Stimulated activated CD4-positive, alpha-beta T cell treated with anti-CD3 and anti-CD28 coated beads, Interleukin-15, amount 100 ng/mL, for 1 hour (primary cell): ENCODE measurements at places on chromosomes 6 and 20.

DNA sequence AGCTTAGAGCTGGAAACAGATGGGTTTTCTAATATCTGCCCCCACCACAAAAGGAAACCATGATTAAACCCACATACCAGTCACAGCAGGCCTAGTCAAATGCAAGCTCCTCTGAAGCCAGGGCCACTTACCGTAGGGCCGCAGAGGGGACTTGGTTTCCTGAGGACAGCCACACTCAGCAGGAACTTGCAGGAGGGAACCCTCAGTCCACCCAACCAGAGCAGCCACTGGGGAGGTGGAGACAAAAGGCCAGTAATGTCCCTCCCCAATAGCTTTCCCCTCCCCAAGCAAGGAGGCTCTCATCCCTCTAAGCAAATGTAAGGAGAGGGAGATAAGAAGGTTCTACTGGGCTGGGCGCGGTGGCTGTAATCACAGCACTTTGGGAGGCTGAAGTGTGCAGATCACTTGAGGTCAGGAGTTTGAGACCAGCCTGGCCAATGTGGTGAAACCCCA lies 384.4 kb upstream of the JARID2 start:
- no peak for DNase-seq

GRCh38 chr6:4017834-4018170 lies 61.1 kb downstream of the FAM217A start:
- no peak for DNase-seq

DNA sequence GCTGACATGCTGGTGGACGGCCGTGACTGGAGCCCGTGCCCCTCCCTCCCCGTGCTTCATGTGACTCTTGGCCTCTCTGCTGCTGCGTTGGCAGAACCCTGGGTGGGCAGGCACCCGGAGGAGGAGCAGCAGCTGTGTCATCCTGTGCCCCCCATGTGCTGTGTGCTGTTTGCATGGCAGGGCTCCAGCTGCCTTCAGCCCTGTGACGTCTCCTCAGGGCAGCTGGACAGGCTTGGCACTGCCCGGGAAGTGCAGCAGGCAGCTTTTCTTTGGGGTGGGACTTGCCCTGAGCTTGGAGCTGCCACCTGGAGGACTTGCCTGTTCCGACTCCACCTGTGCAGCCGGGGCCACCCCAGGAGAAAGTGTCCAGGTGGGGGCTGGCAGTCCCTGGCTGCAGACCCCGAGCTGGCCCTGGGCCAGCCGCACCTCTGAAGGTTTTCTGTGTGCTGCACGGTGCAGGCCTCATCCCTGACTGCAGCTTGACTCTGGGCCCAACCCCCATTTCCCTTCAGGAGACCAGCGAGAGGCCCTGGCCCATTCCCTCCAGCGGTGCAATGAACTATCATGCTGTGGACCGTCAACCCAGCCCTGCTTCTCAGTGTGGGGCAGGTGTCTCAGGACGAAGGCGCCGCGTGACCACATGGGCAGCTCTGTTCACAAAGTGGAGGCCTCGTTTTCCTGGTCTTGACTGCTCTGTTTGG lies 8.1 kb downstream of the NPBWR2 start:
- no peak for DNase-seq

DNA sequence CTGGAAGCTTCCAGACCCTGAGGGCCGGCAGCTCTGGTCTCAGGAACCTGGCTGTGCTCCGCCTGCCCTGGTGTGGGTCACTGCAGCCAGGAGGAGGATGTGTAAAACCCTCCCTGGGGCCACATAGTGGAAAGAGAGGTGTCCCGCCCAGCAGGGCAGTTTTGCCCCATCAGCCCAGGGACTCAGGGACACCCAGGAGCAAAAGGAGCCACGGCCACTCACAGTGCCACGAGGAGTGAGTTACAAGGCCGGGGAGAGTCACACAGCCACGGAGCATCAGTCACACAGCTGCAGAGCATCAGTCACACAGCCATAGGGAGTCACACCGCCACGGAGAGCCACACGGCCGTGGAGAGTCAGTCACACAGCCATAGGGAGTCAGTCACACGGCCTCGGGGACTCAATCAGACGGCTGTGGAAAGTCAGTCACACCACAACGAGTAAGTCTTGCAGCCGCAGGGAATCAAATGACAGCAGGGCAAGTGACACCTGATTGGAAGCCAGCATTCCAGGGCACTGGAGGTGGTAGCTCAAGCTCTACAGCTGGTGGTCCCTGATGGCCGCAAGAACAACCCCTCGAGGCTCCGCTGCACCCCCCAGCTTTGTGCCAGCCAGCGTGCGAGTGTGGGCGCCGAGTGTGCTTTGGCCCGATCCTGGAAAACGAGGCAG lies 60.9 kb downstream of the DLL1 start:
- no peak for DNase-seq

DNA sequence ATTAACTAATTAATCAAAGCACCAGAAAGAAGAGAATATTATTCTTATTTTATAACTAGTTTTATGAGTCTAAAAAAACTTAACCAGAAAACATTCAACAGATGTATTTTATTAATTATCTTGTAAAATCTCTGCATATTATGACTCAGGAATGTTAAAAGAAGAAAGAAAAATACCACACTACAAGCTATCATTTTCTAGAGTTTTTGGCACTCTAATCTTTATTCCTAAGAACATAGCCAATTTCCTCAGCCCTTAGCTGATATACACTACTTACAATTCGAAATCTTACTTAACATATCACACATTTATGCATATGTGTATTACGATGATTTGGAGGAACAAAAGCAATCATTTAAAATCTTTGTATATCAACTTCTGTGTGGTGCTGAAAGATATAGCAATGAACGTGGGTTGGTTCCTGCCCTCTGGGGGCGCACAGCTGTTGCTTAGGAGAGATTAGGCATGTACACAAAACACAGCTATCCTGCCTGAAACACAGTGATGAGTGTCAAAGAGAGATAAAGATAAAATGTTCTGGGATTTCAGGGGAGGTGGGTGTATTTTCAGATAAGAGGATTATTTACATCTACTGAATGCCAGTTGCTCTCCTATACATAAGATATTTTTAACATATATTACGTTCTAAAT lies 404.5 kb downstream of the SYNE1 start:
- DNase-seq, result no peak

DNA sequence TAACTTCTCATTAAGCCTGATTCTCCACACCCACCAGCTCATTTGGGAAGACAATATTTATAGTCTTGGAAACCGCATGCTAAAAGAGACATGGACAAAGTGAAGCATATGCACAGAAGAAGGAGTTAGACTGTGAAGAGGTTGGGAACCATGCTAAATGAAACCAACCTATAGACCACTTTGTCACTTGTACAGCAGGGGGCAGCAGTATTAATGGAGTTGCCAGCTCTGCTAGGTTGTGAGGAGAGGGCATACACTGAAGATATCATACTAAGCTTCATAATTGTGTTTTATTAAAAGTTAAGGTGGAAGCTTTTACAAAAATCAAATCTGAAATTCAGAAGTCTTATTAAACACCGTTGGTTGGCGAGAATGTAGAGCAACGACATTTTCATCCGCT lies 38.3 kb upstream of the HMGCLL1 start:
- no peak for DNase-seq

DNA sequence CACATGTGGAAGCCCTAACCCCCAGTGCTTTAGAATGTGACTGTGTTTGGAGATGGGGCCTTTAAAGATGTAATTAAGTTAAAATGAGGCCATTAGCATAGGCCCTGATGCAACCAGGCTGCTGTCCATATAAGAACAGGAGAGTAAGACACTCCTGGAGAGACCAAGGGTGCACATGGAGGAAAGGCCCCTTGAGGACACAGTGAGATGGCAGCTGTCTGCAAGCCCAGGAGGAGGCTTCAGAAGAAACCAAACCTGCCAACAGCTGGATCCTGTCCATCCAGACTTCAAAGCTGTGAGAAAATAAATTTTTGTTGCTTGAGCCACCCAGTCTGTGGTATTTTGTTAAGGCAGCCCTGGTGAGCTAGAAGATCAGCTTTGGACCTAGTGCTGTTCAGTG lies 16.8 kb upstream of the SNRPB2 start:
- DNase-seq, result no peak

- DNase-seq, result no peak
These were observed 8.3 kb downstream of the TENT5A start for GRCh38 chr6:81744131-81744530.

DNA sequence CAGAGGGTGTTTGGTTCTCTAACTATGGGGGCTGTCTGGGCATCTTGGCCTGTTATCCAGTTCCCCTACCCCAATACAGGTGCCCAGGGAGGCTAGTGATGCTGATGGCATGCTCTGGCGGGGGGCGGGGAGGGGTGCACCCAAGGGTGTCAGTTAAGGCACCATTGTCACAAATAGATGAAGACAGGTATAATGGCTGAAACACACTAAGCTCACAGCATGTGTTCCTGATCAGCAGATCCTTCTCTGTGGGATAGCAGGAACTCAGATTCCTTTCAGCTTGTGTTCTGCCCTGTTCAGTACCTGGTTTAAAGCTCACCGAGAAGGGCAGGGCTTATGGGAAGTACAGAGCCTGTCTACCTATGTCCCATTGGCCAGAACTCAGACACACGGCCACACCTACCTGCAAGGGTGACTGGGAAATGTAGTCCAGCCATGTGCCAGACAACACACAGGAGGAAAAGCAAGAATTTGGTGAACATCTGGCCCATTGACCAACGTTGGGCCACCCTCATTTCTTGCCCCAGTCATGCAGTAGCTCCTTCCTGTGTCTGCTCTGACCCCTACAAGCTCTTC lies 3.4 kb upstream of the RSPO4 start:
- DNase-seq, result no peak

GRCh38 chr6:140440223-140440835 lies 1065.9 kb upstream of the CITED2 start:
- no peak for DNase-seq

DNA sequence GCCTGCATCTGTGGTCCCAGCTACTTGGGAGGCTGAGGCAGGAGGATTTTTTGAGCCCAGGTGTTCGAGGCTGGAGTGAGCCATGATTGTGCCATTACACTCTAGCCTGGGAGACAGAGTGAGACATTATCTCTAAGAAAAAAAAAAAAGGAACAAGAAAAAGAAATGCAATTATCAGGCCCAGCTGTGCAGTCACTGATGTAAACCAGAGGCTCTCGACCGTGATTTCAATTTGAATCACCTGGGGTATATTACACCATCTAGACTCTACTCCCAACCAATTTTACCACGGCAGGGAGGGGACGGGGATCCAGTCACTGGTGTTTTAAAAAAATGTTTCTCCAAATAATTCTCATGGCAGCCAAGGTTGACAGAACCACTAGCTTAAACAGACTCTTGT lies 48.8 kb upstream of the NKX2-2 start:
- DNase-seq, result no peak

- DNase-seq, result no peak
These were observed 474.2 kb upstream of the SULF2 start for GRCh38 chr20:48259456-48259855.
